Right cardiac atrium (tissue), 5 donors: ENCODE measurements at places on chromosomes 3 and 15. TPM values are rescaled to one million over a fixed set of nuclear protein-coding genes. Genes with fewer than 3 reads are reported as not detected.

DAZL gene
- not detected for polyA plus RNA-seq

DNA sequence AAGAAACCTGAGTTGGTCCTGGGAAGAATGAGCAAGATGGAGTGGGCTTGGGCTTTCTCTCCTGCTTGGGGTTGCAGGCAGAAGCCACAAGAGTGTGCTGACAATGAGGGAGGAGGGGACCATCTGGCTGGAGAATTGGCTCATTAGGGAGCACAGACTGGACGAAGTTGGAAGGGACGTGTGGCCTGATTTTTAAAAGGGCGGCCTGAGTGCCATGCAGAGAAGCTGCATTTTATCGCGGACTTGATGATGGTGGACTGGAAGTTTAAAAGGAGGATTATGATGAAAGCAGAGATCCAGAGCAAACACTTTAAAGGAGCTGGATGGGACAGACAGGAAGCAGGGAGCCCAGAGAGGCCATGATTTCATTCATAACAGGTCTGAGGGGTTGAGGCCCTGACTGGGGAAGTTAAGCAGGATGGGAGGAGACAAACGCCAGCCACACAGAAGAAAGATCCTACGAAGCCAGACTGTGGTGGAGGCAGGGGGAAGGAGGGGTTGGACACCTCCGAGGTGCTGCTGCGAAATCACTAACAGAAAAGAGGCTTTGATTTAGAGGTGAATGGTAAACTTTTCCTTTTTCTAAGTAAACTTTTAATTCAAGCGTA lies 23.6 kb downstream of the TLNRD1 start:
- DNase-seq: no peak

FOXL2NB gene
- polyA plus RNA-seq: not detected

GPR176 gene
- polyA plus RNA-seq: 1.8 TPM

GRCh38 chr15:63370764-63371163 lies 10.9 kb downstream of the CA12 start:
- no peak for DNase-seq

DNA sequence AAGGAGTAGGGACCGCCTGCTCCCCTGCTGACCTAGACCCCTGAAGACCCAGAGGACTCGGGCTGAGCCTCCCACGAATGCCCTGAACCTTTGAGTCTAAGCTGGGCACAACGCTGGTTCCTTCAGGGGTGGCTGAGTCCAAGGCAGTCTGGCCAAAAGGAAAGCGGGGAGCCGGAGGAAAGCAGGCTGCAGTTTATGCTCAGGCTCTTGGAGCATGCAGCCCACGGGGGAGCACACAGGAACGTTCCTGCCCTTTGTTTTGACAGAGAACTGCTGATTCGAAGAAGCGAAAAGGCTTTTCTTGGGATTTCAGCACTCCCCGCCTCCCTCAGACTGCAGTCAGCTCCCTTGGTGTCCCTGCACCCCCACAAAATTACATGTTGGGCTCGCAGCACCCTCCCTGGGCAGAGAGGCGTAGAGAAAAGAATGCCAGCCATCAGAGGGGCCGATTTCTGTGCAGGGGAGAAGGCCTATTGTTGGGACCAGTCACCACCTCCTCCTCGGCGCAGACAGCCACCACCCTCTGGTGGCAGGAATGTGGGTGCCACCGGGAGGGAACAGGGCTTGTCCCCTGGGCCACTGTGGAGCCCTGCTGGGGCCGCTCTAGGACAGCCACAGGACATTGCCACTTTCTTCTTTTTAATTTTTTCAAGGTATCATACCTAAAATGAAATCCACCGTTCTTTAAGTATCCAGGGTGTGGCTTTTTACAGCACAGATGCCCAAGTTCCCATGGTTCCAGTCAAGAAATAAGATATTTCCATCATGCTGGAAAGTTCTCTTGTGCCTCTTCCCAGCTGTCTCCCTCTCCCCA lies 72.2 kb downstream of the SMAD6 start:
- DNase-seq: peak; percentile 94

GRCh38 chr15:78872972-78873792 lies 492 bp downstream of the MORF4L1 start:
- DNase-seq: peak; percentile 95

DNA sequence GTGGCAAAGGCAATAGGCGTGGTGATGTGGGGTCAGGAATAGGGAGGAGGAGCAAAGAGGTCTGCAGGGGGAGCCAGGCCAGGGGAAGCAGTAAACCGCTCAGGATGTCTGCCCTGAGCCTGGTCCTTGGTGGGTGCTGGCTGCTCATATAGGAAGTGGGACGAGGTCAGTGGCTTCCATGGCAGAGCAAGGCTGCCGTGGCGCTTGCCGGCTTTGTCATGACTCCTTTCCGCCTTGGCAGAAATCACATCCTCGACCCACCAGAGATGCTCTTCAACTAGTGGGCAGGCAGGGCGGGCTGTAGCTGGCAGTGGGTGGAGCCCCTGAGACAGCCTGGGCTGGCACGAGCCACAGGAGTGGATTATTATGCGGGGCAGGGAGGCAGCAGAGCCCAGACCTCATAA lies 13.1 kb upstream of the SKOR1 start:
- DNase-seq: no peak

DNA sequence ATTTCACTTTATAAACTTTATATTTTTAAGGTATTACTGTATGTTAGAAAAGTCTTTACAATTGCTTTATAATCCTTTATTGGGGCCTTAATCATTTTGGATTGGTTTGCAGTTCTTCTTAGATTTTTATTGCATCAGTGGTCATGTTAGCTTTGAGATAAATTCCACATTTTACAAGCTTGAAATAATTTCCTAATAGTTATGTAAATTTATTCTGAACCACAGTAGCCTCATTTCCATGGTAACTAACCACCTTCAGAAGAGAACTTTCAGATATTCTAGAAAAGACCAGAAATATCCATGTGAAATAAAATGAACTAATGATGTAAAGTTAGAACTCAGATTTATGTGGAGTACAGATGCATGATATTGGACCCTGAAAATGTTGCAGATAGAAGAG lies 94.2 kb downstream of the NEO1 start:
- no peak for DNase-seq

DNA sequence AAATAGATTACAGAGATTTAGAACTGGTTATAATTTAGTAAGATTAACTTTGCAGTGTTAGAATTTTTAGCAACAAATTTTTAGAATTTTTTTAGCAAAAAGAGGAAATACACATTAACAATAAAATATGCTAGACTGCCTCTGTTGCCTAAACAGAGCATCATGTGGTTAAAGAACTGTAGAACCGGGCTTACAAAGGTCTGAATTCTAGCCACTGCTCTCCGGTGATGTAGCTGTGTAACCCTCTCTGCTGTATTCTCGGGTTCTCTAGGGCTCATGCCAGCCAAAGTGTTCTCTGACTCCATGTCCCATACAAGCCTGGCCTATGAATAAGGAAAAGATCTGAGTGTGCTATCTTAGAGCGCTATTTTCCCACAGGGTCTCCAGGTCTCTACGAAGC lies 2.9 kb upstream of the P2RY12 start:
- no peak for DNase-seq

DNA sequence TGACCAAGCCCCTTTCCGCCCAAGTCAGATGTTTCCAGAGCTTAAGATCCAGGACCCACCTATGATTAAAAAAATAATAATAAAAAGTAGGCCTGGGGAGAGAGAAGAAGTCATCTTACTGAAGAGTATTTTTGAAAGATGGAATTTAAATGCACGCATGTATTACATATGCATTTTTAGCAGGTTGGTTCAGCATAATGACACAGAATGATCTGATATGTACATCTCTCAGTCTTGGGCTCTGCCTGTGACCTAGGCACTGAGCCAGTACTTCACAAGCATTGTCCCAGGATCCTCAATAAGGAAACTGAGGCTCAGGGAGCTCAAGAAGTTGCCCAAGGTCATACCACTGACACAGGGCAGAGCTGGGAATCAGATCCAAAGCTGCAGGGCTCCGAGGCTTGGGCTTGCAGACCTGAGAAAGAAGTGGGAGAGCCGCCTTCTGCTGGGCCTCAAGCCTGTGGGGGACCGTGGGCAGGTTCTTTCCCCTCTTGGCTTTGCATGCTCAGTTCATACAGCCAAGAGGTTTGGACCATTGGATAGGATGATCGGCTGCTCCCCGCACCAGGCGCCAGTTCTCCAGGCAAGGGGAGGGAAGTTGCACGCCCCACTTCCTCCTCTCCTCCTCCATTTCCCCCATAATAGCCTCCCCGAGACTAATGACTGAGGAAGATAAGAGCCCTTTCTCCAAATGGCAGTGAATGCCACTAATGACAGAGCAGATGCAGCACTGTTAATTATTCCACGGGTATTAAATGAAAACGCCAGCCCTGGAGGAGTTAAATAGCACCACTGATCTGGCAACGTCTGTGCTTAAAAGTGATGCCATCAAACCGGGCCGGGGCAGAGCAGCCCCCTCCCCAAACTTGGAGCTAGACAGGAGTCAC lies 6.9 kb downstream of the SLC6A1 start:
- DNase-seq: no peak

GOLGA8Q gene
- 1.7 TPM for polyA plus RNA-seq

NMNAT3 gene
- polyA plus RNA-seq: 12.3 TPM

- DNase-seq: no peak
These were observed at the start of gene CP for GRCh38 chr3:149221783-149222517. Gene CP (minus strand): TSS chr3:149221829. CDS start chr3:149221792, 37 bp downstream.

FOXL2 gene
- polyA plus RNA-seq: not detected

- no peak for DNase-seq
These were observed 5.6 kb downstream of the EIF3J start for GRCh38 chr15:44542596-44542995.

DNA sequence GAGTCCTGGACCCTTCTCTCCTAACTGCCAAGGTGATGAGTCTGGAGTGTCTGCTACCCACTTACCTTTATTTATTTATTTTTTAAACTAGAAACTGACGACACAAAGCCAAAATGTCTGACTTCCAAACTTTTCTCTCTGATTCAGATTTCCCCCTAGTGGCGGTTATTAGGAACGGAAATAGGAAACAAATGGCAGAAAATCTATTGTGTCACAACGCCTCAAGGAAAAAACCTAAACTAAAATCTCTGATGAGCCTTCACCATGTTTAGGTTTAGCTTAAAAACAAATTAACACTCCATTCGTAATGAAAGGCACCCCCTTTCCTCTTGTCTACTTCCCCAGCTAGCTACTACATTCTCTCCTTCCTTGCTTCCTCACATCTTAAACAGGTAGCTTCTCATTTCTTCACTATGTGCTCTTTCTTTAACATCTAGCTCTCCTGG lies 94.0 kb upstream of the MEX3B start:
- DNase-seq: no peak

DNA sequence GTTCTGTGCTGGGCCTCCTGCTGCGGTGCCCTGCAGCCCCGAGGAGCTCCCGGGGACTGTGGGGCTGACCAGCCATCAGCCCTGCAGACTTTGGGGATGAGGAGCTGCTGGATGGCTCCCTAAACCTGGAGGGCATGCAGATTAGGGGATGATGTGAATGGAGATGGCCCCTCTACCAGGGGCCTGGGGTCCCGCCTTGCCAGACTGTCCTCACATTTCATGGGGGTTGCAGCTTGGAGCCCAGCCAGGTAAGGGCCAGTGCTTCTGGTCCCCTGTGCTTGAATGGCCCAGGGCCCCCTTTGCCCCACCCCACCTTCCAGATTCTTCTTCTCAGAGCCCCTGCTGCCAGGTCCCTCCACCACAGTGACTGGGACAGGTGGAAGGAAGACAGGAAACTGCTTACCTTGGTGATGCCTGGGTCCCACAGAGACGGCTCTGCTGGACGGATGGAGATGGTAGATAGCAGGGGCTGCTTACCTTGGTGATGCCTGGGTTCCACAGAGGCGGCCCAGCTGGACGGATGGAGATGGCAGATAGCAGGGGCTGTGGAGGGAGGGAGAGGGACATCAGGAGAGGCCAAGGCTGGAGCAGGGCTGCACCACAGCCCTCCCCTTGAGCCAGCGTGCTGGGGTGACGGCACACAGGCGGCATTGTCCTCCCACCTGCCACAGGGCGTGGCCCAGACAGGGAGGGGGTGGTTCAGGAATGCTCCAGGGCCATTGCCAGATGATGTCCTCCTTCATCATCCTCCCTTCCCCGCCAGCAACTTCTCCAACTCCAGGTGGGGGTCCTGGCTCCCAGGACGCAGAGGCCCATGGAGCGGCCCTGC lies at the start of gene SPTBN5:
TSS of gene SPTBN5 (minus strand) at position 632 of the 829 bp plus-strand sequence. CDS start at position 76, 556 bp downstream.
- DNase-seq: no peak

NUDT16 gene
- 23.6 TPM for polyA plus RNA-seq

DNA sequence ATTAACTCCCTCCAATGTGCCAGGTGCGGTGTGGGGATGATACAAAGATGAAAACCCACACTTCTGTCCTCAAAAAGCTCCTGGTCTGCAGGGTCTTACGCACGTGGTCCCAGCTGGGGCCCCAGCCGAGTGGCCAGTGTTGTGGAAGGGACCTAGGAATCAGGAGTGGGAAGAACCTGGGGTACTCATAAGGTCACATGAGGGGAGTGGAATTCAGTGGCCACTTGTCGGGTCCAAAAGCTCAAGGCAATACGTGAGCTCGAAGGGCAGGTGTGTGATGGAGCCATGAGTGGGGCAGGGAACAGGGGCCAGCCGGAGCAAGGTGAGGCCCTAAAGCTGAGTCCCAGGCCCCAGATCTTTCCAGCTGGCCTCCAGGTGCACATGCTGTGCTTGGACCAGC lies 260.0 kb upstream of the LYSMD4 start:
- no peak for DNase-seq

GRCh38 chr3:138985932-138986331 lies 20.1 kb downstream of the PRR23A start:
- no peak for DNase-seq

DNA sequence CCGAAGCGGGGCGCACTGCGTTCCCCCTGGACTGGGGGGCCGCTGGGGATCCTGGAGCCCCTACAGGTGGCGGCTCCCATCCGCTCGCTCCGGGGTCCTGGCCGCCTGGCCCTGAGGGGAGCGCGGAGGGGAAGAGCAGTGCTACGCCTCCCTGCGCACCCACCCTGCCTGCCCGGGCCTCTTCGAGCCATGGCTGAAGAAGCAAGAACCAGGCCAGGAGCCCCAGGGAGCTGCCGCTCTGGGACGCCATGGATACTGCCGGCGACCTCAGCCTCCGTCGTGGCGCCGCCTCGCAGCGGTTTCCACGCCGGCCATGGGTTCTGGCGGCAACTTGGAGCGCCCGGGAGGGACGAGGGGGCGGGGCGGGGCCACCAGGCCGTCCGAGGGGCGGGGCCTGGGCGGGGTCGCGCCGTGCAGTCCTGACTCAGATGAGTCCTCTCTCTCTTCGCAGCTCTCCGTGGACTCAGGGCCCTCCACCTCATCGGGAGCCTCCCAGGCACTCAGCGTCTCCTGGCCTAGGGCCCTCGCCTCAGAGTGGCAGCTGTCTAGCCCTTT lies 50.9 kb downstream of the MYL3 start:
- DNase-seq: peak; percentile 84

GRCh38 chr15:61992518-61992917 lies 67.7 kb downstream of the VPS13C start:
- DNase-seq: no peak

- no peak for DNase-seq
These were observed 255.8 kb downstream of the MFSD1 start for GRCh38 chr3:159057621-159058020.

DNA sequence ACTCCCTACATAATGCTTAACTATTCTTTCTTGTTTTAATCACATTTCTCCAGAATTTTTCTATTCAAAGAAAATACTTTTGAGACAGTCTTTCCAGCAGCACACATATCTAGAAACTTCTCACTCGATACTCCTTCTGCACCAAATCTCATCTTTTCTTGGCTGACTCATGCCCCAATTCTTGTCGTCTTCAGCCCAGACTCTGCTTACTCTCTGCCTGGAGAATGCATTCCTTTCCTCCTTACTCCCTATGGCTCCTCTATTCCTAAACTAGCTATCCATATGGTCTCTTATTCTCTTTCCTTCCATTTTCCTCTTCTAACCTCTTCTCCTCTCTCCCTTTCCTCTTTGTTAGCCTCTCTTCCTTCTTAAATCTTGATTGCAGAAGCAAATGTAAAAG lies 158.7 kb downstream of the GBE1 start:
- DNase-seq: no peak

GRCh38 chr15:40157778-40158447 lies 3.0 kb upstream of the BUB1B start:
- DNase-seq: no peak

IGSF10 gene
- polyA plus RNA-seq: 12.3 TPM

SERPINI1 gene
- 6.4 TPM for polyA plus RNA-seq
